ENCODE measurements at places on chromosomes 3 and 15.

DNA sequence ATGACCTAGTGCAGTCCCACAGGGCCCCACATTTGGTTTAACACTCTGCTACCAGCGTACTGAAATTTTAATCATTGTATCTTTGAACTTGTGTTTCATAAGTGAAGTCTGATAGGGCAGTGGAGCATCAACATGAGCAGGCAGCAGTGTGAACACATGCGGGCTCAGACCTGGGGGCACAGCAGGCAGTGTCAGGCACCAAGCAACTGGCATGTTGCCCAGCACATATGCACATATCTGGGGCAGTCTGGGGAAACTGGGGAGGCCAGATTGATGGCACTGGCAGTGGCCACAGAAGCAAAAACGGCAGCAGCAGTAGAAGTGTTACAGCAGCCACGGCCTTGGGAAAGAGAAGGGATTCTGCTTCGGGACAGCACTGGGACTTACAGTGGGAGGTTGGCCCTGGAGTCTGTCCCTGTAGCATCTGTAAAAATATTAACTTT lies 353.9 kb upstream of the KCNMB2 start:
- DNase-seq, result no peak

DNA sequence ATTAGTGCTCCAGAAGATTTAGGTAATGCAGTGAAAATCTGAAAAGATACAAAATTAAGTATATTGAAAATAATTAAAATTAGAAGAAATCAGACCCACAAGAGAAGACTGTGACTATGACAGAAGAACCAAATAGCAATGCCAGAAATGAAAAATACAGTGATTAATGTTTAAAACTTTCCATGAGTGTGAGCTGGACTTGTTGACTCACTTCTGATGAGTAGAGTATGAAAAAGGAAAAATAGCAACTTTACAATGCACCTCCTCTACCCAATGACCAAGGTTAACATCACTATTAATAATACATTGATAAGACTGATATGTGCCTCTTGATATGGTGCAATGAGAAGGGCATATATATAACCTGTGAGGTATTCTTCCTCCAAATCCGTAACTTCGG lies 39.3 kb upstream of the SLC22A13 start:
- DNase-seq, result no peak

DNA sequence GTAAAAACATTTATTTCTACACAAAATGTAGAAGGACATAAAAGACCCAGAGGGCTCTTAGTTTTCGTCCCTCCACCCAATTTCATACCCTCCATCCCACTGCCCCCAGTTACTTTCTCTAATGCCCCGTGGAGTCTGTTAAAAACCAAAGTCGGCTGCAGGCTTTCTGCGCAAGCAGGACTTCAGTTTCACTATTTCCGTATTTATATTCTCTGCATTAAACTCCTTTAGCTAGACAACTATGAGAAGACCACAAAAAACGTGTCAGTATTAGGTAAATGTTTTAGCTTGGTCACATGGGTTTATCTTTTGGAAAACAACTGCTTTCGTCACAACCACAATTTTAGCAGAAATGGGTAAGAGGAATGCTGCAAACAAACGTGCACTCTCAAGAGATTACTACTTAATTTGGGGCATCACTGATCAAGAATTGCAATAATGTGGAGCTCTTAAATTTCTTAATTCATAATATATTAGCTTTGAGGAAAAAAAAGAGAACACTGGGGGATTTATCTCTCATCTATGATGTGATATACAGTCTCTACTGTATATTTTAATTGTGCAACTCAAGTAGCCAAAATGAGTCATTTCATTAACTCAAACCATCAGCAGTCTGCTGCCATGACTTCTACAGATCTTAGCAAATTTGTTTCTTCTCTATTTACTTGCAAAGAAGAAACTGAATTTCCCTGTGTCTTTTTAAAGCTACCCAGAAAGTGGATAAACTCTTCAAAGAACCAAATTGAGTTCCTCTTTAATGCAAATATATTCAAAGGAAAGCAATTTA lies 740 bp upstream of the NSMCE3 start:
- no peak for DNase-seq

GRCh38 chr3:24828011-24828410 lies 333.4 kb upstream of the THRB start:
- DNase-seq, result no peak

DNA sequence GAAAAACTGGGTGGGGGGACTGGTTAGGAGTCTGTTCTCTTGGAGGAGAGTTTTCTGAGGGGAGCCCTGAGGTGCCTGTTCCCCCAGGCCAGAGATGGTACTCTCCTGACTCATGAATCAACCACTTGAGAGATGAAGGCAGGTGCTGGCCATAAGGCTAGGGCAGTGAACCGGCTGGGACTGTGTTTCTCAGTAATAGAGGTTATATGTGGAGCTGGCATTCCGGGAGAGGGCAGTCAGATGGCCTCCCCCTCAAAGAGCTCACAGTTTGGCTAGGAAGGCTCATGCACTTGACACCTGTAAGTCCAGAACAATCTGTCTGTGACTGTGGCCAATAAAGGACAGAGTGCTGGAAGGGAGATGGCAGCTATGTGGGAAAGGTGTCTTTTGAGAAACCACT lies 10.0 kb upstream of the SCN10A start:
- no peak for DNase-seq

GRCh38 chr3:28250999-28251398 lies 9.6 kb downstream of the CMC1 start:
- no peak for DNase-seq

DNA sequence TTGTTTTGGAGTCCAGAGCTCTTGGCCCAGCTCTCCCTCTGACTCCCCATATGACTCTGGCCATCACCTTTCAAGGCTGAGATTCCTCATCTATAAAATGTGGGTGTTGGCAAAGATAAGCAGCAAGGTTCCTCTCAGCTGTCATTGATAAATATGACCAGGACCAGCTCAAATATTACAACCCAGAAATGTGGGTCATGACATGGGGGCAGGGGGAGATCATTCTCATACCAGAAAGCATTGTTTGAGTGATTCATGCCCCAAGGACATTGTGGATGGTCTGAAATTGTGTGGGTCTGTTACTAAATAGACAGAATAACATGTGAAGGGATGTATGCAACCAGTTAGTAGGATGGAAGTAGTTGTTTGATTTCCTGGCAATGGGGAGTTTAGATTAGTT lies 13.9 kb downstream of the UPK1B start:
- no peak for DNase-seq

- DNase-seq, result no peak
These were observed 36.0 kb upstream of the SEMA4B start for GRCh38 chr15:90165157-90165556.

DNA sequence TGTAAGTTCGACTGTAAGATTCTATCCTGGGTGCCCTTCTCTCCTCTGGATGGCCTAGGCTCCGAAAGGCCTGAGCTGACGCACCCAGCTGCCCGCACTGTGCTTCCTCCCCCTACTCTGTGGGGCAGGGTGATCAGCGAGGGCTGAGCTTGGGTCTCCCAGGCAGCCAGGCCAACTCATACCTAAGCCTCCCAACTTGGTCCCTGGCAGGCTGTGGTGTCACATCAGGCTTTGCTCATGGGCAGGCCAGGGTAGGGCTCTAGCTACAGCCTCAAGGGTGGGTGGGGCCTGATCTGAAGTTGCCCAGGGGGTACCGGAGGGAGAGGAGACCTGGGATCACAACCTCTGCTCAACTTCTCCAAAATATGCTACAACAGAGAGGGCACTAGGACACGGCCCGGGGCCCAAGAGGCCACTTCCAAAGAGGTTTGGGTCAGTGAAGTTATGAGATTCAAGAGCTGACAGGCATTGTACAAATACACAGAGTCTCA lies 123.1 kb downstream of the ADCY5 start:
- no peak for DNase-seq

- DNase-seq, result no peak
These were observed 90.0 kb downstream of the FBLN2 start for GRCh38 chr3:13638927-13639326.

DNA sequence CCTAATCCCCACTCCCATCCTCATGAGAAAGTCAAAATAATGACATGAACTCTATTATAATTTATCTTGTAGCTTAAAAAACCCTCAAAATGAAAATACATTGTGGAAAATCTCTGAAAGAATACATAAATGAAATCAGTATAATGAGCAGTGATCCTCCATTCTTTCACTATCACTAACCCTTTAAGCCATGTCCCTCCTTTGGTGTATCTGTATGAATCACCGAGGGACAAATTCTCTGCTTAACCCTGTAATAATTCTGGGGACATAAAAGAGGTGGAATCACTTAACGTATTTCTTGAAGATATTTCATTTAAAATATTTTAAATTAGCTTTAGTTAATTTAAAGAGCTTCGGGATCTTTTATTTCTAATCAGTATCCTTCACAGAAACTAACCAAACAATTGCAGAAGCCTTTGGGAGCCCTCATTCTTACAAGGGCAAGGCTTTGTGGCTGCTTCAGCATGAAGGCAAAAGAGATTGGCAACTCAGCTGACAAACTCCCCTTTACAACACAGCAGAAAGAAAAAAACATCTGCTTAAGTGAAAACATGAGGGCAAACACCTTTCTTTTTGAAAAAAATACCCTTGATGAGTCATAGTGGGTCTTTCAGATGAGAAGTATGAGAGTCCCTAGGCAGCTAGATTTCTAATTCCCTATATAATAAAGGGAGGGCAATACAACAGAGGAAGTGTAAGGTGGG lies 44.0 kb upstream of the ALCAM start:
- no peak for DNase-seq

DNA sequence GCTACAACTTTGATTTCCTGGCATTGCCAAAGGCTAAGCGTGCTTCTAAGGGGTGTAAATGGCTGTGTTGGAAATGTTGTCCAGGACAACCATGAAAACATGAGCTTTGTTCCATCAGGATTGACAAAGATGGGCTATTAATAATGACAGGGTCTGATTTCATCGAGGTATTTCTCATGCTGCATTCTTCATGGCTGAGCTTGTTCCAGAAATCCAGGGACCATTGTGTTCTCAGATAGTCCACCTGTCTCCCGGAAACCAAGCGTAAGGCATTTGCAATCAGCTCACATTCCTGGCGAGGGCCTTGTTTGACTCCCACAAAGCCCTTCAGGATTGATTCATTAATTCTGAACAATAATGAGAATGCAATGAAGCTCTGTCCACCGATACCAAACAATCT lies 111.3 kb downstream of the CD47 start:
- DNase-seq, result no peak

- no peak for DNase-seq
These were observed 485.0 kb upstream of the ATP11B start for GRCh38 chr3:182308328-182308727.

- no peak for DNase-seq
These were observed 133.0 kb downstream of the ASB7 start for GRCh38 chr15:100735129-100736053.

DNA sequence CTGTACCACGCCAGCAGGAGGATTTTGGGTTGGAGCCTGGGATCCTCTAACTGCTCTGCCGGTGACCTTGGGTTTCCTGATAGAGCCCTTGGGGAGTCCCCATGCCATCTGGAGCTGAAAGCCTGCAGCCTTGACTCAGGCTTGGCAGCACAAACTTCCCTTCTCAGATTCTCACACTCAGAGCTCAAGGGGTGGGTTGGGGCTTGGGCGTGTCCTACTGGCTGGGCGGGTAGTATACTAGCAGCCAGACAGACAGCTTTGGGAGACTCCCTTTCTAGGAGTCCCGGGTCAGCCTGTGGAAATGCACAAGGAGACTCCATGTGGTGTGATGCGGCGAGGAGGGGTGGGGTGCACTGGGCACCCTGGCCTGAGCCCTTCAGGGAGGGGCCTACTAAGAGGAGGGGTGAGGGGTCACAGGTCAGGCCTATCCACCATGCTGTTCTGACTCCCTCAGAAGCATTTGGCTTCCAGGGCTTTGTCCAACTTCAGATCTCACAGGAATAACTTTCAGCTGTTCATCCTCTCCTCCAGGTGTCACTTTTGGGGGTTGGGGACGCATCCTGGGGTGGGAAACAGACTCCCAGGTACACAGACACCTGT lies 21.6 kb upstream of the PLXNA1 start:
- DNase-seq, result no peak

DNA sequence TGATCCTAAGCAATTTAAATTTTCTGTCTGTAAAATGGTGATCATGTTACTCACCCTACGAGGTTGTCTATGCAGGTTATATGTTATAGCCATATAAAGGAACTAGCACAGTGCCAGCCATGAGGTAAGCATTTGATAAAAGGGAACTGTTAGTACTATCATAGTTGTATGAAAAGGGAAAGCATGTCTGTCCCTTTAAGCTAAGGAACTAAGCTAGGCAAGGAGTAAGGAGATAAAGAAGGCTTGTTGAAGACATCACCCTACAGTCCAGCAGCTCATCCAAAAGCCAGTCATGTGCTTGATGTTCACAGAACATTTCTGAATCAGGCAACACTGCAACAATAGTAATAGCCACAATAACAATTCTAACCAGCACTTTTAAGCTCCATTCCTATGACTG lies 243.9 kb downstream of the ZBTB20 start:
- no peak for DNase-seq

DNA sequence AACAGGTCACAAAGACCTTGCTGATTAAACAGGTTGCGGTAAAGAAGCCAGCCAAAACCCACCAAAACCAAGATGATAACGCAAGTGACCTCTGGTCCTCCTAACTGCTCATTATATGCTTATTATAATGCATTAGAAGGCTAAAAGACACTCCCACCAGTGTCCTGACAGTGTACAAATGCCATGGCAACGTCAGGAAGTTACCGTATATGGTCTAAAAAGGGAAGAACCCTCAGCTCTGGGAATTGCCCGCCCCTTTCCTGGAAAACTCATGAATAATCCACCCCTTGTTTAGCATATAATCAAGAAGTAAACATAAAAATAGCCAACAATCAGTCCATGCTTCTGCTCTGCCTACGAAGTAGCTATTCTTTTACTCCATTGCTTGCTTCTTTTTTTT lies 108.1 kb downstream of the MAGI1 start:
- no peak for DNase-seq

DNA sequence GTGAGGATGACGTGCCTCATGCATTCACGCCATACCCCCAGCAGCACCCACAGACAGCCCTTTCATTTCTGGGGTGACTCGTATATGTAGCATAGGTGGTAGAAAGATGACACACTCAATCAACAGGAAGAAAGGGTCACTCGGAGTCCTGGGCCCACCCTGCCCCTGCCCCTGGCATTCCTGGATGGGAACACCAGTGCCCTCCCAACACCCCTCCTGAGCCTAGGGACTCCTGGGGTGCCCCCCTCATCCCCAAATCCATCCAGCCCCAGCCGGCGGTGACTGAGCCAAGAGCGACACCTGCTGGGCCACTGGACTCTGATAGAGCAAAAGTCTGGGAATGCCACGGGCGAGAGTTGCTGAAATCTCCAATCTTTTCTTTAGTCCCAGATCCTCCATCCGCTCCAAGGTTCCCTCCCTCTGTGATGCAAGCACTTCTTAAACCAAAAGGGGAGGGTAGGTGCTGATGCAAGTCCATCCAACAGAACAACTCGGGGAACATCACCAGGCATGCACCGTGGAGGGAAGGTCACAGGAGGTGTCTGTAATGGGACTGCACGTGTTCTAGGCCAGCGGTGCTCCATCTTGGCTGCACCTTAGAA lies 31.1 kb downstream of the ACAN start:
- no peak for DNase-seq

DNA sequence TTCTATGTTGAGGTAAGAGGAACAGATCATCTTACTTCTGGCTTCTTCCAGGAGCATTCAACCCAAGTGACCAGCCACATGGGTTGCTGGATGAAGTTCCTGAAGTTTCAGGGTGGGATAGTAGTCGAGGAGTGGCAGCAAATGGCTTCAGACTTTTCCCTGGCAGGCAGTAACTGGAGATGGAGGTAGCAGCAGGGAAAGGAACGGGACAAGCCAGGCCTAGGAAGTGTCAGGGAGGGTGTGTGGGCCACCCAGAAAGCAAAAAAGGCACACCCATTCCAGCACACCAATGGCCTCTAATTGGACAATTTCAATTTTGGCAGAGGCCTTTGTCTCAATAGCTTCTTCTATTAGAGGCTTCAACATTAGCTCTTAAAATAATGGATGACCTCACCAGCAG lies 498.6 kb upstream of the ATP11B start:
- no peak for DNase-seq

Data from activated CD4-positive, alpha-beta T cell treated with anti-CD3 and anti-CD28 coated beads, Interleukin-2, amount 50 U/mL, for 24 hours (primary cell).